ENCODE measurements at places on chromosomes 7 and 10. TPM values are rescaled to one million over a fixed set of nuclear protein-coding genes. Genes with fewer than 3 reads are reported as not detected.

PRKCQ gene
- 24.2 TPM for total RNA-seq

GPR22 gene
- not detected for total RNA-seq

CCDC3 gene
- total RNA-seq = 18.7 TPM

SDK1 gene
- 1.3 TPM for total RNA-seq

PTN gene
- total RNA-seq = 6.8 TPM

GHRHR gene
- total RNA-seq = not detected

VPS37D gene
- 5.6 TPM for total RNA-seq

VGF gene
- 1.3 TPM for total RNA-seq

TLX1 gene
- total RNA-seq = not detected

VSTM4 gene
- total RNA-seq = 220 TPM

FAM131B gene
- not detected for total RNA-seq

Measured in thyroid gland (tissue), 4 donors.